Right renal cortex interstitium (tissue), 3 donors: ENCODE measurements at places on chromosomes 6 and 20. TPM values are rescaled to one million over a fixed set of nuclear protein-coding genes. Genes with fewer than 3 reads are reported as not detected.

DNA sequence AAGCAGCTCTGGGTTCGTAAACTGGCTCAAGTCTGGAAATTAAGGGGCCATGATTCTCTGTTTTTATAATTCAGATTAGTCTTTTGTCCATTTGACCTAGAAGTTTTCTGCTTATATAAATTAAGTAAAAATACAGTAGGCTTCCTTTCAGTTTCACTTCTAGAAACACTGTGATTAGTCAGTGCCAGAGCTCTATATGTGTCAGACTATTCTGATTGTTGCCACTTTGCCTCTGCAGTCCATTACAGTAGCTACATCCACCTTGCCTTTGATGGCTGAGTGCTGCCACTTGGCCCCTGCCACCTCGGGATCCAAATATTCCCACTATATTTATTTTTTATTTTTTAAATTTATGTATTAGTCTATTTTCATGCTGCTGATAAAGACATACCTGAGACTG is 7.9 kb downstream of the ZC2HC1B start:
- no peak for DNase-seq

DNA sequence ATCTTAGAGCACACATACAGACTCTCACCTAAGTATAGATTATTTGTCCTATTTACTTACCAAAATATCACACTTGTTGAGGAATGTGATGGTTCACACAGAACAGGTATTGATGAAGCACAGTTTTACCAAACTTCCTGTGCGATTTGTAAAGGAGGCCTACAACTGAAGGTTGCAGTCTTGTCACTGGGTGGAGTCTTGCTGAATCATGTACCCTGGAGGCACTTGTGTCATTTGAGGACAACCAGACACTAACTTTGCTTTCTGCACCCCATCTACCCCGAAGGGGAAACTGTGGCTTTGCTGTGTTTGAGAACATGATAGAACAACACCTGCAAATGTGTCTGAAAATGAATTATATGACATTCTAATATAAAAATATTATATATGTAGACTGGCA is 32.4 kb upstream of the HINT3 start:
- no peak for DNase-seq

- no peak for DNase-seq
Measured at GRCh38 chr6:104705916-104706442, 153.7 kb downstream of the HACE1 start.

ANKEF1 gene
- 10.1 TPM for polyA plus RNA-seq

DNA sequence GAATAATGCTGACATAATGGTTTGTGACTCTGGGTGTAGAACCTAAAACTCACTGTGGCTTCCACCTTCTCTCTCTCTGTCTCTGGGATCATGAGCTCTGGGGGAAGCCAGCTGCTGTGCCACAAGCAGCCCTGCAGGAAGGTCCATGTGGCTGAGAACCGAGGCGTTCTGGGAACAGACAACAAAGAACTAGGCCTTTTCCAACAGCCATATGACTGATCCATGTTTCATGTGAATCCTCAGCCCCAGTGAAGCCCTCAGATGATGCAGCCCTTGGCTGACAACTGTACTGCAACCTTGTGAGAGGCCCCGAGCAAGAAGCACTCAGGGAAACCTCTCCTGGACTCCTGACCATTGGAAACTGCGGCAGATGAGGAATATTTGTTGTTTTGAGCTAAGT is 56.6 kb downstream of the HLA-G start:
- no peak for DNase-seq

- no peak for DNase-seq
Measured at GRCh38 chr20:21391185-21391971, 5.9 kb downstream of the NKX2-4 start.

DNA sequence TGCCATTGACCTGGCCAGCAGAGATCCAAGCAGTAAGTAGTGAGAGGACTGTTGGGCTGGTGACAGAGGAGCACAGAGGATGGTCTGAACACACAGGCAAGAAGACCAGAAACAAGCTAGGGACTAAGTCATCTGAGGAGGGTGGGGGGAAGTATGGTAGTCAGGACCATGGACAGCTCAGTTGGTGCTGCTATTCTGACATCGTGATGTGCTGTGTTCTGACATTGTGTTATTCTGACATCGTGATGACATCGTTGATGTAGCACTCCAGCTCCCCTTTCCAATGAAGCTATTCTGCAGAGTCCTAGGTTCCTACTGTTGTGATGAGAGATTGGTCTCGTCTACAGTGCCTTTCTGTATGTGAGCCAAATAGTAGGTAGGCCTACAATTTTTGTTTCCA is 28.7 kb downstream of the CFAP206 start:
- peak; percentile 56 for DNase-seq

DNA sequence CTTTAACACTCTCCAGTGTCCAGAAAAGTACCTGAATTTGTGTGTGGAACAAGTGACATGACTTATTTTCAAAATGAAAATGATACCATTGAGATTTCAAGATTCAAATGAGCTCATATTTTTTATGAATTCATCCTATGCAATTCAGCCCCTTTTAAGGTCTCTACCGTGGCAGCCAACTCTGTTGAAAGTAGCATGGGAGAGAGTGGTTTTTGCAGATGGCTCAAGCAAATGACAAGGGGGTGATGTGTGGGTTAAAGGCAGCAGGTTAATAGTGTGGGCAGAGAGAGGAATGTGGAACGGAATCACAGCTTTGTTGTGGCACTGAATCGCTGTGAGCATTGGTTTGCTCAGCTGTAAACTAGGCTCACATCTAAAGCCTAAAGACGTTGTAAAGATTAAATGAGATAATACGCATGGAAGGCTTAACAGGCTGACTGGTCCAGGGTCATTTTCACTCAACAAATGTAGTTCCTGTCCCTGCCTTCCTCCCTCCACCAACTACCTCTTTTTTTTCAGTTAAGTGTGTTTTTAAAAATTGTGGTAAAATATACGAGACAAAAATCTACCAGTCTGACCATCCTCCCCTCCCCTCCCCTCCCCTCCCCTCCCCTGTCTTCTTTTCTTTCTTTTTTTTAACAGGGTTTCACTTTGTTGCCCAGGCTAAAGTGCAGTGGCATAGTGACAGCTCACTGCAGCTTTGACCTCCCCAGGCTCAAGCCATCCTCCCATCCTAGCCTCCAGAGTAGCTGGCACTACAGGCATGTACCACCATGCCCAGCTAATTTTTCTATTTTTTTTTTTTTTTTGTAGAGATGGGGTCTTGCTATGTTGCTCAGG is 114.7 kb upstream of the ZNF217 start:
- no peak for DNase-seq

- no peak for DNase-seq
Measured at GRCh38 chr20:1696521-1697209, 39.1 kb upstream of the SIRPG start.

DNA sequence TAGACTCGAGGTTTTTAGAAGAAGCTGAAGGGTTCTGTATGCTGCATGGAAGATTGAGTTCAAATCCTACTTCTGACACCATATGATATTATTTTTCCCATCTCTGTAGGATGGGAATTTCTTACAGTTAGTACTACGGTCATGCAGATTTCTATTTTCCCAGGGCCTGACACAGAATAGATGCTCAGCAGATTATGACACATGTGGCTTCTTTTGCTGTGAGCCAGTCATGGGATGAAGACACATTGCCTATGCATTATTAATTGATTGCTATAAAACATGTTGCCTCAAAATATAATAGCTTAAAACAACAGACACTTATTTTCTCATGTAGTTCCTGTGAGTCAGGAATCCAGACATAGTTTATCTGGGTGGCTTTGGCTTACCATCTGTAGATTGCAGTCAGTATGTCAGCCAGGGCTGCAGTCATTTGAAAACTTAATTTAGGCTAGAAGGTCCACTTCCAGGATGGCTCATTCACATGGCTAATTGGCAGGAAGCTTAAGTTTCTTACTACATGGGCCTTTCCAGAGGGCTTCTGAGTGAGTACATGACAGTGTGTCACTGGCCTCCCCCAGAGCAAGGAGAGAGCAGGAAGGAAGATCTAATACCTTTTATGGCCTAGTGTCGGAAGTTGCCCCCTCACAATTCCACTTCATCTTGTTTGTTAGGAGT is 29.5 kb downstream of the TOP1 start:
- no peak for DNase-seq

SLC22A7 gene
- polyA plus RNA-seq = 0.25 TPM

DNA sequence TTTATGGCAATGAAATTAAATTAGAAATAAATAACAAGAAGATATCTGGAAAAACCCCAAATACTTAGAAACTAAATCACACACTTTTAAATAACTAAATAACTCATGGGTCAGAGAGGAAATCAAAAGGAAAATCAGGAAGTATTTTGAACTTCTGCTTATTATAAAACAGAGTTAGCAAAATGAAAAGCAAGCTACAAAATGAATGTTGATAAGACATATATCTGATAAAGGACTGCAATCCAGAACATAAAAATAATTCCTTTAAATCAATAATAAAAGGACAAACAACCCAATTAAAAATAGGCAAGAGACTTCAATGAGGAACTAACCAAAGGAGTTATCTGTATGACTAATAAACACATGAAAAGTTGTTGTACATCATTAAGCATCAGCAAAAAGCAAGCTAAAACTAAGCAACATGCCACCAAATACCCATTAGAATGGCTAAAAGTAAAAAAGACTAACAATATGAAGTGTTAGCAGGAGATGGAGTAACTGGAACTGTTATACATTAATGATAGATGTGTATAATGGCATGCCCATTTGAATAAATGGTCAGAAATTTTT is 38.9 kb upstream of the STMND1 start:
- no peak for DNase-seq

DNA sequence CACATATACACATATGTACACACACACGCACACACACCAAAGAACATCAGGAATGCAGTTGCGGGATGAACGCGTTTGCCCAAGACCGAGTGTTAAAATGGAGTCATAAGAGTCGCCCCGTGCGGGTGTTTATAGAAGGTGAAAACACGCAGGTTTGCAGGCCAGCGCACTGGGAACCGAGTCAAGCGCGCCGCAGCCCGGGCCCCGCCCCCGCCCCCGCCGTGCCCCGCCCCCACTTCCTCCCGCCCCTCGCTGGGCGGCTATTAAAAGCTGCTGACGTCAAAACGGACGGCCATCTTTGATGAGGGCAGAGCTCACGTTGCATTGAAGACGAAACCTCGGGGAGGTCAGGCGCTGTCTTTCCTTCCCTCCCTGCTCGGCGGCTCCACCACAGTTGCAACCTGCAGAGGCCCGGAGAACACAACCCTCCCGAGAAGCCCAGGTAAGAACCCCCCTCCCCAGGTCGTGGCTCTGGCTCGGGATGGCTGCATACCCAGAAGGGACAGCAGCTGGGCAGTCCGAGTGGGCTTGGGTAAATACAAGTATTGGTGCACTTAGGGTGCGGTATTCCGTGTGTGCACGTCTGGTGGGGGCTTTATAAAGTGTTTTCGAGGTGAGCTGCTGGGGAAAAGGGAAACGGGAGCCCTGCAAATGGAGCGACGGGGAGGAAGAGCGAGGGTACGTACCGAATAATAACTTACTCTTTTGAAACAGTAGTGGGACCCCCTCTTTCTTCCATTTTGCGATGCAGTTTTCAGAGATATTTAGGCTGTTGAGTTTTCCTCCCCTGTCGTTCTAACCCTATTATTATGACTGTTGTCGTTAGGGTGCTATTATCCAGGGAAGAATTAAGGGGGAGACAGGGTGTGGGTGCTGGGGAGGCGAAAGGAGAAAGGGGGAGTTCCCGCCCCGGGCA is at the start of gene SNAP25:
Gene SNAP25 (plus strand): TSS at position 295 of the 916 bp plus-strand sequence. CDS start 56,662 bp downstream, outside the sequence.
- peak; percentile 81 for DNase-seq

COL19A1 gene
- polyA plus RNA-seq = 3.1 TPM

DNA sequence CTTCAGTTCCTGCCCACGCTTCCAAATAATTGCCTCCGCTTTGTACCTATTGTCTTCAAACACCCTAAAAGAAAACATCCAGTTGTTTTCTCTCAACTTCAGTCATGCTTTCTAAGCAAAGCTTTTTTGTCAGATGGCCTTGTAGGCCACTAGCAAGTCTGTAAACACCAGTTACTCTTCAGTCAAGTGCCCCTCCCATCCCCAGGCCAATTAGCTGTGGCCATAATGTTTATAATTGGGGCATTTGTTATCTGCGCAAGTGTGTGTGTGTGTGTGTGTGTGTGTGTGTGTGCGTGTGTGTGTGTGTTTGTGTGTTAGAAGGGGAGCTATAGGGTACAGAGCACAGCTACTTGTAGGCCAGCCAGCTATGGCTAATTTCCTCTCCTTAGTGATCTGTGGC is 272.4 kb upstream of the MARCKS start:
- DNase-seq = no peak

- no peak for DNase-seq
Measured at GRCh38 chr20:12152996-12153395, 235.3 kb downstream of the BTBD3 start.

DNA sequence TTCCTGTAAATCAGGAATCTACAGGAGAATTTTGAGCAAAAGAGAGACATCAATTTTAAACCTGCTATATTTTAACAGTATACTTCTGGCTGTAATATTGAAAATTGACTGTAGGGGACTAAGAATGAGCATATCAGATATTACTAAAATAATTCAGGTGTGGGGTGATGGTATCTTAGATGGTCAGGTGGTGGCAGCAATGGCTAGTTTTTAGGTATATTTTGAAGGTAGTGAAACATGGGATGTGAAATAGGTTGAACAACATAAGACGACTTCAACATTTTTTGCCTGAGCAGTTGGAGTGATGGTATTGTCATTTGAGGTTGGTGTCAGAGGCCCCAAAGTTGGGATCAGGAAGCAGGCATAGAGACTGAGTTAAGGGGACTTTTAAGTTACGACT is 32.1 kb downstream of the FAM83B start:
- no peak for DNase-seq

DNA sequence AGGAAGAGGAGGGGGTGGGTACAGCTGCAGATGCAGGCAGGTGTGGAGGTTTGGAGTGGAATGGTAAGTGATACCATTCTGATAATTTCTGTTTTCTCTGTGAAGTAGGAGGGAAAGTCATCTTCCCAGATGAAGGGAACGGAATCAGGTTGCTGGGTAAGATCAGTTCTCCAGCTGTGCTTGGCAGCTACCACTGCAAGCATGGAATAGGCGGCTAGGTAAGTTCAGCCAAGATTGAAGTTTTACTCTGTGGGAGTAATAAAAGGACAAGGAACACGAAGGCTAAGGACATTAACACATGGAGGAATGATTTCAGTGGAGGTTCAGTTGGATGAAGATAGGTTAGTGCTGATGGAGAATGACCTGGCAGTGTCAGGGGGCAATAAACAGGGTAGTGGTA is 128.3 kb downstream of the CARMIL1 start:
- no peak for DNase-seq

EDN1 gene
- 4.0 TPM for polyA plus RNA-seq

CTCFL gene
- polyA plus RNA-seq = 1.4 TPM

DNA sequence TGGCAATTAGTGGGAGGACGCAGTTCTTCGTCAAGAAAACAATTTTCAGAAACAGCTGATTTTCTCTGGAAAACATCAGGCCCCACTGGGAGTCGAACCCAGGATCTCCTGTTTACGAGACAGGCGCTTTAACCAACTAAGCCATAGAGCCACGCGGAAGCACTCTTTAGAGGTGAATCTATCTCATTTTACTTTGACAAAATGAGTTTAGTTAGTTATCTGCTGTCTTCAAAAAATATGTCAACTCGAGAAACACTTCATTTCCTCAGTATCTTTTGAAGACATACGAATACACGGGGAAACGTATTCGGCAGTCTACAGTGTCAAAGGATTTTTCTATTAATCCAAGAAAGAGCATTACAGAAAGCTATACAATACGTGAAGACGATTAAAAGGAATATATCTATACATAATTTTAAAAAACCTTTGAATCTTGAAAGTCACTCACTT is 26.7 kb downstream of the GPX6 start:
- DNase-seq = no peak
